ENCODE measurements at places on chromosomes 11 and 22. TPM values are rescaled to one million over a fixed set of nuclear protein-coding genes. Genes with fewer than 3 reads are reported as not detected.

GRCh38 chr11:122747351-122747781 is 90.9 kb upstream of the CRTAM start:
- no peak overlapping the region for H3K27ac ChIP-seq
- H3K4me1 ChIP-seq: peaks cover 10% of the 10 kb centered on the region
- H3K27me3 ChIP-seq: no peaks in the 10 kb centered on the region

DNA sequence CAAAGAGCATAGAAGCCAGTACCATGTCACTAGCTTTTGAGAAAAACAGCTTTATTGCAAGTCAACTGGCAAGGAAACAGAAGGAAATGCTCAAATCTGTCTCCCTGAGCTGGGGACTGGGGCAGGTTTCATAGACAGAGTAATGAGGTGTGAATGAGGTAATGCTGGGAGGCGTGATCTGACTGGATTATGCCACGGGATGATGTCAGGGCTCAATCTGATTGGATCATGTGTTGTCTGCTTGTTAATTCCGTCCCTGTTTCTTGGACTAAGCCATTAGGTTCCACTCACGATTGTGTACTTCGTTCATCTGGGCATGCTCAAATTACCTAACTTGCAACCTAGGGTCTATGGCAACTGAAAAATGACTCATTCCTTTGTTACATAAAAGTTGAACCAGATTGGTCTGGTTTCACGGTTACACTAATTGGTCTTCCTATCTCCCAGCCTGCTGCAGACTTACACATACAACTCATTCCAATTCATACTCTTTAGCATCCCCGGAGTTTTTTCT is 20.2 kb upstream of the OR10A5 start:
- H3K27me3 ChIP-seq: no peaks in the 10 kb centered on the region
- no peaks in the 10 kb centered on the region for H3K4me1 ChIP-seq
- no peak for DNase-seq
- H3K27ac ChIP-seq: no peak overlapping the region
- H3K36me3 ChIP-seq: no peaks in the 10 kb centered on the region

SCN2B gene
- not detected for total RNA-seq

- H3K4me1 ChIP-seq: peaks cover 12% of the 10 kb centered on the region
- no peaks in the 10 kb centered on the region for H3K27me3 ChIP-seq
- H3K27ac ChIP-seq: no peak overlapping the region
- no peak for DNase-seq
Measured at GRCh38 chr11:119087123-119087522, 2.4 kb downstream of the HMBS start.

- no peaks in the 10 kb centered on the region for H3K4me1 ChIP-seq
- H3K36me3 ChIP-seq: no peaks in the 10 kb centered on the region
- no peak for DNase-seq
- H3K27ac ChIP-seq: no peak overlapping the region
- H3K27me3 ChIP-seq: no peaks in the 10 kb centered on the region
Measured at GRCh38 chr22:48885919-48886305, 941.8 kb downstream of the BRD1 start.

CRYBB2 gene
- 1.4 TPM for total RNA-seq

DNA sequence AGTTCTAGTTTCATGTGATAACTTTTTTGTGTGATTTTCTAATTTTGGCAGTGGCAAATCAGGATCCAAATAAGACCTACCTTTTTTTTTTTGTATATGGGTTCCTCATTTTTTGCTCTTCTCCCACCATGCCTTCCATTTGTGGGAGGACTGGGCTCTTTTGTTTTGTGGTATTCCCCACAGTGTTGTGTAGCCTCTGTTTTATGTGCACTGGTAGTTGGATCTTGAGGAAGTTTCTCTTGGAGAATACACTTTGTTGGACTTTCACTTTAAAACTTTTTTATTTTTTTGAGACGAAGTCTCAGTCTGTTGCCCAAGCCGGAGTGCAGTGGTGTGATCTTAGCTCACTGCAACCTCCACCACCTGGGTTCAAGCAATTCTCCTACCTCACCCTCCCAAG is 39.7 kb downstream of the PPP6R3 start:
- no peaks in the 10 kb centered on the region for H3K27me3 ChIP-seq
- DNase-seq: no peak
- no peak overlapping the region for H3K27ac ChIP-seq
- peaks cover 18% of the 10 kb centered on the region for H3K4me1 ChIP-seq
- H3K36me3 ChIP-seq: no peaks in the 10 kb centered on the region
- no peak overlapping the region for H3K4me3 ChIP-seq

All from endothelial cell of umbilical vein (primary cell).